GM18507 (cell line): ENCODE measurements at places on chromosomes 3 and 15.

- no peak for DNase-seq
These were observed 31.2 kb upstream of the CCDC80 start for GRCh38 chr3:112671930-112672715.

GRCh38 chr3:27639271-27639670 lies 82.9 kb downstream of the EOMES start:
- no peak for DNase-seq

- DNase-seq, result no peak
These were observed 743.7 kb upstream of the NECTIN3 start for GRCh38 chr3:110327870-110328269.

GRCh38 chr15:35252351-35252865 lies 167.3 kb upstream of the NANOGP8 start:
- no peak for DNase-seq

DNA sequence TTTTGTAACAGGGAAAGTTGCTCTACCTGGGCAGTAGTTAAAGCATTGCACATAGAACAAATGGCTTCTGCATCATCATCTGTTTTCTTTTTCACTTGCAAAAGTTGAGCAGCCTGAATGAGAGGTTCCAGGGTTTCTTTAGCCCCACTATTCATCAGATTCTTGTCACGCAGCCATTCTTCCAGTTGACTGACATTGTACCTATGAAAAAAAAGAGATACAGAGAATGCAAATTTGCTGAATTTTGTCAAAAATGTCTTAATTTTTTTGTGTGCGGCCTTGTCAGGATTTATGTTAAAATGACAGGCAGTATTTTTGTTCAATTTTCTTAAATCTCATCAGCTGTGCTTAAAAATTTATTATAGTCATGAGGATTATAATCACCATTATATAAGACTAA lies 21.4 kb upstream of the MYO5C start:
- no peak for DNase-seq

- DNase-seq, result no peak
These were observed 282.7 kb upstream of the RORA start for GRCh38 chr15:61511756-61512155.

- no peak for DNase-seq
These were observed 33.5 kb upstream of the ST6GAL1 start for GRCh38 chr3:186896875-186897274.

DNA sequence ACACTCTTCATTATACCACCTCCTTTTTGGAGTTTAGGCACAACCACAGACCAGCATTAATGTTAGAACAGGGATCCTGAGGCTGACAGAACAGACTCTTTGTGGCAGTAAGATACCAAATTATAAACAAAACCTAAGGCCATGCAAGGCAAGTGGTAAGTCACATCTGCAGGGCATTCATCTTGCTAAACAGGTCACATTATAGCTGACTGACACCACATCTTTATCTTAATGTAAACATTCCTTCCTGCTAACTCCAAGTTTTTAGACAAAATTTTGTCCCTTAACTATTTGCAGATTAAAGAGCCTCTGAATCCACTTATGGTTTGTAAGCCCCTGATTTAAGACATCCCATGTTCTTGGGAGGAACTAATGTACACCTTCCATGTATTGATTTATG lies 500.6 kb downstream of the PYDC2 start:
- DNase-seq, result no peak

DNA sequence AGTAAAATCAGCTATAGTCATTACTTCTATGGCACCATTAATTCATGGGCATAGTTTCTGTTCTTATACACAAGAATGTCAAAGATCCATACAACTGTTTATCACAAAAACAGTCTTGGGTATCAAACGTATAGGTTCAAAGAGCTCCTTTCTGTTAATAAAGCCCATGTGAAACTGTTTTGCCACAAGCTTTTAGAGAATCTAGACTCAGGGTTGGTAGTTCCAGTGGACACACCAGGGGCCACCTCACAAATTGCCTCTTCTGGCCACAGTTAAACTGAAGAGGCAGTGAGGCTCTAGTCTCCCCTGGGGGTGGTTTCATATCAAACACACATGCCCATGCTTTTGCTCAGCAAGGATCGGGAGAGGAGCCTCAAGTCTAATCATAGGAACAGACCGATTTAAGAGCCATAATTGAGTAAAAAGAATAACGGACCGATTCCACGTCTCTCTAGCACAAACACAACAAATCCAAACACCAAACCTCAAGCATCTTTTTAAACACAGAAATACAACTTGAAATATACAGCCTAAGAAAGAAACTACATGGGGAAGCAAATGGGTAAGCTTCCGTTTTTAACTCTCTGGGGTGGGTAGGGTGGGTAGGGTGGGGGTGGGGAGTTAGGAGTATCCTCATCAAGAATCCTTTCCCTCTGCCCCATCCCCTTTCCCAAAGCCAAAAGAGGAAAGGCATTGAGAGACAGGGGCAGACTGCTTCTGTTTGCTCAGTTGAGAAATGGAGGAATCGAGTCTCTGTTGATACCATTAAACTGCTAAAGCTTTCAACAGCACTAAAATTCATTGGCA lies 443.3 kb downstream of the MAGI1 start:
- no peak for DNase-seq

- no peak for DNase-seq
These were observed 58.3 kb downstream of the EPHA3 start for GRCh38 chr3:89165636-89166263.

- DNase-seq, result no peak
These were observed 277.1 kb downstream of the SUCLG2 start for GRCh38 chr3:67377299-67377698.

DNA sequence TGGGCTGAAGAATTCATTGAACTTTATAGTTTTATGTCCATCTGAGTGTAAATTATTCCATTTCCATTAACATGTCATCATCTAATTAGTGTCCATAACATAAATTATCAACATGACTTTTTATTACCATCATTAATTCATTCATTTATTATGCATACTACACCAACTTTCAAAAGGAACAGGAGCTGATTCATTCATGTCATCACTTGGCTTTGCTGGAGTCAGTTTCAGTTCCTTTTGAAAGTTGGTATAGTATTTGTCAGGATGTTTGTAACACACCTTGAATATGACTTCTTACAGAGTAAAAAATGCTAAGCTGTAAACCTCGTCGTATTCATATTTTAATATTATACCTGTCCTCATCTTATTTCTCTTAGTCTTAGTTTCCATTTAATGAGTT lies 298.0 kb upstream of the RBMS3 start:
- DNase-seq, result no peak

GRCh38 chr3:172604895-172605646 lies 81.8 kb upstream of the TNFSF10 start:
- DNase-seq, result no peak

DNA sequence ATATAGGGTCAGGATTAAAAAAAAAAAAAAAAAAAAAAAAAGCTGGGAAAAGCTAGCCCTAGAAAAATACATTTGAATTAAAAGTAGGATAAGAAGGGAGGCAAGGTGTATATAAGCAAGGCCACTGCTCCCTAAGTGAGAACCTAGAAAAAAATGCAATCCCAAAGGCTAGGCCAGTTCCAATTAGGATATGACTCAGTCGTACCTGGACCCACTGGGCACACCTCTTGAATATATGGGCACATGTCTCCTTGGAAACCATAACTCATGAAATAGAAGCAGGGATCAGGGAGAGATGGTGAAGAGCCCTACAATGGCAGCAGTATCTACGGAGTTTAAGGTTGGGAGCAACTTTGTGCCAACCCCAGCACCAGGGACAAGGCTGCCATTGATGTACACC lies 314.1 kb upstream of the IL12A start:
- DNase-seq, result no peak

DNA sequence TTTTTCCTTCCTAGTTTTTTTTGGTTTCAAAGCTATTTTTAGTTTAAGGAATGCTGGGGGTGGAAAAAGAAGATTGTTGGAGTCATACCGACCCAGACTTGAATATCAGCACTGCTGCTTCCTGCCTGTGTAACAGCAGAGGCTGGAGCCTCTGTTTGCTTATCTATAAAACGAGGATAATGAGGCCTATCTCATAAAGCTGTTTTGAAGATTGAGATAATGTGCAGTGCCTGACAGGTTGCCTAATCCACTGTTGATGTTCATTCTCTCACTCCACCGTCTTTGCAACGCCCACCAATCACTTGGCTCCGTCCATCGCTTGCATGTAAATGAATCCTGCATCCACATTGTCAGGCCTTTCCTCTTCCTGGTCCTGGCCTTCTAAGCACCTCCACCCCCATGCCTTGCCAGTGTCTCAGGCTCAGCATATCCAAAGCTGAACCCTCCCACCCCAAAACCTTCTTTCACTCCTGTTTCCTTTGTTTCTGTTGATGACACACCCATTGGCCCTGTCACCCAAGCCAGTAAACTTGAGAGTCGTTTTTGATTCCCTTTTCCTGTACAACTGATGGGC lies 94.9 kb downstream of the MEX3B start:
- DNase-seq, result no peak

GRCh38 chr3:10395196-10395595 lies 74.3 kb upstream of the SEC13 start:
- DNase-seq, result no peak

DNA sequence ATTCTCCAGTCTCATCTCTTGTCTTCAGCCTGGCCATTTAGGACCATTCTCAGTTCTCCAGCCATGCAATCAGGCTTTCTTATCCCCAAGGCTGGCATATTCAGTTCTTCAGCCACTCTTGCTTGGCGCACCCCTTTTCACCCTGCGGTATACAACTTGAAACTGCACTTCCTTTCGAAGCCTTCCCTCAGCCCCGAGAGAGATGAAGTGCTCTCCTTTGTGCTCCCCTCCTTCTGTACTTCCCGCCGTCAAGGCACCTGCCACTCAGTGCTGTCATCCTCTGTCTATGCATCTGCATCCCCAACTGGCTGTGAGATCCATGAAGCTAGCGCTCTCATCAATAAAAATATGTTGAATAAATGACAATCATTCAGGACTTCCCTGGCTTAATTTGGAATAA lies 45.7 kb downstream of the MORC1 start:
- DNase-seq, result no peak

GRCh38 chr15:75367006-75367405 lies 1.4 kb downstream of the MAN2C1 start:
- no peak for DNase-seq

DNA sequence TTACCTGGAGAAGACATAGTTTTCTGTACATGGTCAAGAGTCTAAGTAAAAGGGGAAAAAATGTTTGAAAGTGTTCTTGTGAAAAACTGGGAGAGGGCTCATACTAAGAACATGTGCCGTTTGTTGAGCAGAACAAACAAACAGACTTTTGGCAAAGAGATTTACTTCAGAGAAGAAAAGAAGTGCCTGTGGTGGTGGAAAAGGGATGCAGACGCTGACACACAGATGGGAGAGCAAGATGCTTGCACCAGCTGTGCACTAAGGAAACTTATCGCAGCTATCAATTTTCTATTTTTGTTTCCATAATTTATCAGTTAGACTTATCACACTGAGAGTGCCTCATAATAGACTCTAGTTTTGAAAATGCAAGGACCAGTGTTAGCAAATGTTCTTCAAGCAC lies 259.6 kb upstream of the PDZRN3 start:
- DNase-seq, result no peak

DNA sequence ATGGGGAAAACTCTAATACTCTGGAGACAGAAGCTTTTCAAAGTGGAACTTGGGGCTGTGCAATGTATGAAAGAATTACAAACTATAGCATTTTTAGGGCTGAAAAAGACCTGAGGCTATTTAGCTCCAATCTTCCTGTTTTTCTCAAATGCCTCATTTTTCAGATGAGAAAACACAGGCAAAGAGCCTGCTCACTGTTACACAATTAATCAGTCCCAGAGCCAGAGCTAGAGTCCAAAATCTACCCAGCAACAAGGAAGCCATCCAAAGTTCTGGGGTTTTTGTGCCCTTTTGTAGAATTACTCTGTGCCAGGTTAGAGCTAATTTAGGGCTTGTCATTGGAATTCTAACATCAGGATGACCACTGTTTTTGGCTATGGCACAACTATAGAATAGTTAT lies 45.5 kb downstream of the GPR149 start:
- no peak for DNase-seq

- DNase-seq, result no peak
These were observed 62.8 kb downstream of the SEMA5B start for GRCh38 chr3:122964811-122965210.

- DNase-seq, result no peak
These were observed 15.1 kb downstream of the ABI3BP start for GRCh38 chr3:100978011-100978659.

GRCh38 chr3:37492977-37493471 lies 318.6 kb upstream of the LRRFIP2 start:
- no peak for DNase-seq

DNA sequence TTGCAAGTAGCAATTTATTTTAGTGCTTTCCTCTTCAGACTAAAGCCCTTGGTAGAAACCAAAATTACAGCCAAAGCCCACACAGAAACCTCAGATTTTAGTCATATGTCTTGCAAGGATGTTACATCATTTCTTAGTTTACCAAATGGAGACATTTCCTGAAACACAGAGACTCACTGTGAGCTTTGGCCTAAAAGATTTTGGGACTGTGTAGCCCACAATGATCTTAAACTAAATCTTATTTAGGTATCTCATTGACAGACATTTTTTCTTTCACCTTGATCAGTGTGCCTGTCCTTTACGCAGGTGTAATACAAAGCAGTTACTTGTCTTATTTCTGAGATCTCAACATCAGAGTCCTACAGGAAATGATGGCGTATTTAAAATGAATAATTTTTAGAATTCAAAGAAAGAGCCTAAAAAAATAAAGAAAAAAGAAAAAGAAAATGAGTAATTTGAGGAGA lies 27.8 kb upstream of the AP4E1 start:
- peak; percentile 35 for DNase-seq

DNA sequence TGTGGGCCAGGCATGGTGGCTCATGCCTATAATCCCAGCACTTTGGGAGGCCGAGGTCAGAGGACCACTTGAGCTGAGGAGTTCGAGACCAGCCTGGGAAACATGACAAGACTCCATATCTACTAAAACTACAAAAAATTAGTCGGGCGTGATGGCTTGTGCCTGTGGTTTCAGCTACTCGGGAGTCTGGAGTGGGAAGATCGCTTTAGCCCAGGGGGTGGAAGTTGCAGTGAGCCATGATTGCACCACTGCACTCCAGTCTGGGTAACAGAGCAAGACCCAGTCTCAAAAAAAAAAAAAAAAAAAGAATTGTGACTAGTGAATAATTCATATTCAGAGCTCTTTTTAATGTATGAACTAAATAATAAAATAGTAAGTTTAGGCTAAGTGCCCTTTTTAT lies 87.8 kb upstream of the TSEN2 start:
- DNase-seq, result no peak

DNA sequence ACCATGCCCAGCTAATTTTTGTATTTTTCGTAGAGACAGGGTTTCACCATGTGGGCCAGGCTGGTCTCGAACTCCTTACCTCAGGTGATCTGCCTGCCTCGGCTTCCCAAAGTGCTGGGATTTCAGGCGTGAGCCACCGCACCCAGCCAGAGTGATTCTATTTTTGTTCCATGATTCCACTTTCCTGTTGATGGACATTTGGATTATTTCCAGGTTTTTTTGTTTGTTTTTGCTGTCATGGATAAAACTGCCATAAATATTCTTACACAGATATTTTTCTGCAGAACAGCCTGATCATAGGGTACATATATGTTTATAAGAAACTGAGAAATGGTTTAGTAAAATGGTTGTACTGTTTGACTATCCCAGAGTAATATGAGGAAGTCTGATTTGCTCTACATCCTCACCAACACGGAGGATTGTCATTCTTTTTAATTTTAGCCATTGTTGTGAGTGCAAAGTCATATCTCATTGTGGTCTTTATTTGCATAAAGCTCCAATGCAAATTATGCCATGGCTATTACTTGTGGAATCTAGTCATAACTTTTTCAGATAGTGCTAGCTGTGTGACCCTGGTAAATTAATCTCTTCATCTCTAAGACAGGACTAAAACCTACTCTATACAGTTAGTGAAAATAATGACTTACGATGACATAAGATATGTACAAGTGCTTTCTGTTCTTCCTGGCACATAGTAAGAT lies 42.7 kb downstream of the MAP6D1 start:
- no peak for DNase-seq

- no peak for DNase-seq
These were observed 204.3 kb downstream of the BBX start for GRCh38 chr3:107727102-107727501.
